Mucosa of gallbladder (tissue), 1 donor: ENCODE measurements at places on chromosomes 2 and 18. TPM values are rescaled to one million over a fixed set of nuclear protein-coding genes. Genes with fewer than 3 reads are reported as not detected.

DUSP2 gene
- 11.3 TPM for total RNA-seq

FAM124B gene
- total RNA-seq, result 1.2 TPM

MTX2 gene
- total RNA-seq, result 22.3 TPM

LAMA1 gene
- 0.49 TPM for total RNA-seq

GLI2 gene
- 9.2 TPM for total RNA-seq

ARMC9 gene
- total RNA-seq, result 19.2 TPM

VWA3B gene
- total RNA-seq, result 0.58 TPM

SP140L gene
- 19.5 TPM for total RNA-seq

TMEM178A gene
- total RNA-seq, result 2.7 TPM

VWC2L gene
- total RNA-seq, result not detected

NR4A2 gene
- 11.9 TPM for total RNA-seq

PTPN18 gene
- 126 TPM for total RNA-seq

TDRD15 gene
- total RNA-seq, result not detected

SLC66A2 gene
- total RNA-seq, result 61.3 TPM

WNT10A gene
- 0.12 TPM for total RNA-seq

PPP1R7 gene
- 58.6 TPM for total RNA-seq

SLC38A11 gene
- total RNA-seq, result 63.3 TPM

NEU2 gene
- not detected for total RNA-seq

DYNAP gene
- total RNA-seq, result not detected

TXNDC2 gene
- total RNA-seq, result not detected

DOCK10 gene
- total RNA-seq, result 20.1 TPM

CAPN13 gene
- 44.4 TPM for total RNA-seq

HSPD1 gene
- total RNA-seq, result 221 TPM

HOXD9 gene
- total RNA-seq, result 0.66 TPM

TRIM43 gene
- not detected for total RNA-seq

UGT1A5 gene
- 2.0 TPM for total RNA-seq

GULP1 gene
- 53.4 TPM for total RNA-seq

EIPR1 gene
- 23.2 TPM for total RNA-seq
